CD4-positive, alpha-beta T cell treated with Interleukin-10 for 1 hour (primary cell): ENCODE measurements at places on chromosomes 2 and 18.
A peak's percentile ranks its signal among the peaks of the same experiment; 100 is the strongest.

- no peak for DNase-seq
Observed at GRCh38 chr2:7071916-7072556, 154.8 kb downstream of the RNF144A start.

- DNase-seq: no peak
Observed at GRCh38 chr2:169978402-169979017, 151.3 kb downstream of the UBR3 start.

DNA sequence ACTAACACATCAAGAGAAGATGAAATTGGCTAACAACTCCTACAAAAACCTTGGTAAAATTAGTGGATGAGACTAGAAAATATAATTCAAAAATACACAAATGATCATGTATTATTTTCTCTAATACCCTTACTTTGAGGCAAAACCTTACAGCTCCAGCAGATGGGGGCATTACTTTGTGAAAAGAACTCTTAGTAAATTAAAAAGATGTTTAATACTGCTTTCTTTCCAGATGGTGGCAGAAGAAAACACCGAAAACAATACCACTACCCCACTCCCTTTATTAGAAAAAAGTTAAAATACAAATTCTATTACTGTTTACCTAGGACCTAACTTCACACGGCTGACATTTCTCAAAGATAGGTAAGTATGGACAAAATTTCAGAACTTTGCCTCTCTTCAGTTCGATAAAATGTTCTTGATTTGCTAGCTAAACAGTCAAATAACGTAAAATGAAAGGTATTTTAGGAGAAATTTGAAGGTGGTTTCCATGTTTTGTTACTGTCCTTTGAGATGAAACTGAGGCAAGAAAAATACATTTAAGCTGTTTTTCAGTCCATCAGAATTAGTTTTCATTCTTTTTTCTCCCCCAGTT lies 30.6 kb downstream of the ORC4 start:
- peak; percentile 67 for DNase-seq

GRCh38 chr2:233248999-233249398 lies 2.5 kb upstream of the ATG16L1 start:
- peak; percentile 24 for DNase-seq

GRCh38 chr18:79405781-79406575 lies 10.2 kb downstream of the NFATC1 start:
- DNase-seq: peak; percentile 95
